ENCODE measurements at places on chromosomes 13 and 19.

GRCh38 chr19:48152551-48152950 is 17.6 kb downstream of the LIG1 start:
- DNase-seq: no peak

GRCh38 chr13:77429320-77430142 is 102.6 kb upstream of the MYCBP2 start:
- no peak for DNase-seq

GRCh38 chr19:6577476-6578125 is 13.3 kb downstream of the CD70 start:
- DNase-seq: no peak

DNA sequence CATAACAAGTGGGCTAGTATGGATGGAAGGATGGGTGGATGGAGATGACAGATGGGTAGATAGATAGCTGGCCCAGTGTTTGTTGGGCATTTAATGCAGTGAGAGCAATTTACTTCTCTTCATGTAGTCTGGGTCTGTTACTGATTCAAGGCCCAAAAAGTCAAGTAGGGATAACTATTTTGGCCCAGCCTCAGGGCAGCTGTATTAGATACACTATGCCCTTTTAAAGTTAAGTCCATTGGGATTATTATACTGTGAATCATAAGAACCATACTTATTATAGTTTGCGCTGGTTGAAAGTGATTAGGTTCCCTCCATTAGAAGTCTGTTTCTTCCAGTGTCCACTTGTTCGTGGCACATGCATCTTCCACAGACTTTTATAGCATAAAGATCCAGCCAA is 4.7 kb downstream of the ITGBL1 start:
- no peak for DNase-seq

DNA sequence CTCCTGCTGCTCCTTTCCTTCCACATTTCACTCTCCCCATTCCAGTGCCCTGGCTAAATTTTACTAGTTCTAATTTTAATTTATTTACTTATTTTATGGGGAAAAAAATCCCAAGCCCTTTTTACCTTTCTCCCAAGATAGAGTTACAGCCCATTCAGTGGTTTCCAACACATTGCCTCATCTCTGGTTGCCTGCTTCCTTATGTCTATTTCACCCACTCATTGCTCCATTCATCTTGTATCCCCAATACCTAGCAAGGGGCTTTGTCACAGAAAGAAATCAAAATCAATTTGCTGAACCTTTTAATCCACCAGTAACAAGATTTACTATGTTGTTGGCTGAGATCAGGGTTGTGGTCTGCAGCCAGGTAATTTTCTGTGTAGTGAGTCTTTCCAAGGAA is 55.9 kb downstream of the LHFPL6 start:
- DNase-seq: no peak

GRCh38 chr13:91242652-91243051 is 104.8 kb upstream of the MIR17HG start:
- DNase-seq: no peak

DNA sequence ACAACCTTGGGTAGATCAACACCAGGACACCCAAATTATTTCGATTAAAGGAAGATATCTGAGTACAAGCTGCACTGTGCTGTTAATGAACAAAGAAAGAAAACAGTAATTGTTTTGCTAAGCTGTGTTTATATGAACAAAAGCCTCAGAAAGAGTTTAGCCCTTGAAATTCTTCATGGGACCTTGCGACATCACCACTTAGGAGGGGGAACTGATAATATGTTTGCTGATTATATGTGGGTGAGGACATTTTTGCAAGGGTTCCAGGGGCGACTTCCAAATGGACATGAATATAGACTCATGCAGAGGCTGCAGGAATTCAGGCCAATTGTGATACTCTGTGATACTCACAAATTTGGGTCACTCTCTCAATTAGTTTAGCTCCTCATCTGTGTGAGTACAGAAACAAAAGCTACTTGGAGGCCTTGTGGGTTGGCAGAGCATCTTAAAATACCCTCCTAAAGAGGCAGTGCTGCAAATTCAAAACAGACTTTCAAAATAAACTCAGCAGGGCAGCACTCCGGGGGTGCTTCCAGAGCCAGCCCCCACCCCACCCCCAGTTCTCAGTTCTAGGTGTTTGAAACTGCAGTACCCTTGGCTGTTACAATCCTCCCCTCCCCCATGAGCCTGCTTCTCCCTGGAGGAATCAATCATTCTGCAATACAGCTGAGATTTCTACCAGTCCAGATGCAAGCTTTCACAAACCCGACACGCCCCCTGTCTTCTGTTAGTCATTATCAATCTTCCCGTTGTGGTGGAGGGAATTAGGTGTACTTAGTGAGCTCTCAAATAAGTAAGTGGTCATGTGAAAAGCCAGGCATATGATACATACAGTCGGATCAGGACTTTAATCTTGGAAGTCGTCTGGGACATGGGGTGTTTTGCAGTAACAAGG is 97.0 kb upstream of the MBNL2 start:
- DNase-seq: no peak

GRCh38 chr13:61149331-61149730 is 266.3 kb downstream of the PCDH20 start:
- DNase-seq: no peak

DNA sequence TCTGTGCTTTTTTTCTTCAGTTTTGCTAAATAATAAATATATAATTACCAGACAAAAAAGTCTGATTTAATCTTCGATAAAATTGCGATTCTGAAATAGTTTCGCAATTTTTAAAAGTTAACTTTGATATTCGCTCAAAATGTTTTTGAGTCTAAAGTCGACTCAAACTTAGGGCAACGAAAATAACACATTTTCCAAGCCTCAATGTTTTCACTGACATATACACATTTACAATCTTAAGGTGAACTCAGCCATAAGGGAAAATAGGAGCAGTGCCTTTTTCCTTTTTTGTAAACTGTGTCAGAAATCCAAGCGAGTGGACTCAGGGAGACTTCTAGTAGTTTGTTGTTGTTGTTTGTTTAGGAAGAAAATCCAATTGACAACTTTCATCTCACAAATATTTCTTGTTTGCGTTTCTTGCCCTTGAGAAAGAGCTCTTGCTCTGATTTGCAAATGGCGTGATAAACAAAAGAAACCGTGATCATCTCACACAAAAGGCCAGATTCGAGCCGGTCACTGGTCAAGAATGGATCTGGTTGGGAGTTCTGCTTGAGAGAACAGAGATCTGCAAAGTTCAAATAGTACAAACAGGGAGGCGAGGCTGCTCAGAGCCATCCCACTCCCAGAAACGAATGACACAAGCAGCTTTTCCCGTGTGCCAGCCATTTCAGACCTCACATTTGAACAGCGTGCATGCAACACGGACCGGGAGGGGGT is 2.1 kb downstream of the SOX21 start:
- DNase-seq: no peak

DNA sequence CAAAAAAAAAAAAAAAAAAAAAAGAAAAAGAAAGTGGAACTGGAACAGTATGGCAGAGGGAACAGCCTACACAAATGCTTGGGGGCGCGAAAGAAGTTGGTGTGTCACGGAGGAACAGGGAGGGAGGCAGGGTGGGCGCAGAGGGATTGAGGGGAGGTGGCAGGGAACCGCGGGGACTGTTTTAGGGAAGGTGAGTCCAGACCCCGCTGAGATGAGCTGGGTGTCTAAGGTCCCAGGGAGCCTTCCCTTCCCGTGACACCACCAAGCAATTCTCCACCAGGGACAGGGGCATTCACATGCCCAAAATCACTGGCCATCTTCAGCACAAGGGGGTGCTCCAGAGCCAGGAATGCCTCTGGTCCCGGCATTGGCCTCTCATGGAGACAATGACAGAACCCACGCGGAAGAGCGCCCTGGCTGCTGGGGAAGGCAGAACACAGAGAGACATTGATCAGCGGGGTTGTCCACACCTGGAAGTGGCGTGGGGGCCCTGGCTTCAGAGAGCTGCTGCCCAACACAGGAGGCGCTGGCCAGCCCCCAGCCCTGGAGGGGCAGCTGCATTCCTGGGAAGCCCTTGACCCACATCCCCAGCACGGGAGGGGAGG is 6.9 kb downstream of the PEAK3 start:
- no peak for DNase-seq

GRCh38 chr19:43545276-43545675 is 12.3 kb downstream of the ZNF575 start:
- no peak for DNase-seq
